ENCODE measurements at places on chromosomes 1 and 21. TPM values are rescaled to one million over a fixed set of nuclear protein-coding genes. Genes with fewer than 3 reads are reported as not detected.

- no peaks in the 10 kb centered on the region for H3K36me3 ChIP-seq
- H3K4me3 ChIP-seq: no peak overlapping the region
- no peaks in the 10 kb centered on the region for H3K4me1 ChIP-seq
- no peak for DNase-seq
These were observed 50.6 kb downstream of the BEND5 start for GRCh38 chr1:48726139-48726538.

- no peak overlapping the region for H3K27ac ChIP-seq
- H3K36me3 ChIP-seq: no peaks in the 10 kb centered on the region
- H3K4me3 ChIP-seq: no peak overlapping the region
These were observed 459.2 kb upstream of the RUNX1 start for GRCh38 chr21:35508139-35508888.

DNA sequence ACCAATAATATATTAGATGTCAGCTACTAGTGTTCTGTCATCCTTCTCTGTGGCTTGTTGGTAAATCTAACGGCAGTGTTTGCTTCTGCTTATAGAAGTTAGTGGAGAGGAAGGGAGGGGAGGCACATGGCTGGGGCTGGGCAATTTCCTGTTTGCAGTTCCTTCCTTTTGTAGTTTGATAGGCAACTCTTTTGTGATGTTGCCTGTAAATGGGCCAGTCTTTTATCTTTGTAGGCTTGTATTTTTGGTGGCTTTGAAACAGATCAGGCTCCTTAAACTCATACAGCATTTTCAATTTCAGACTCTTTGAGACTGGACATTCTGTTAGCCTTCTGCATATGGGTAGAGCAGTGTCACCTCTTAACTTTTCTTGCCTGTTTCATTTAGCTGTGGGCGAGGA, 48.1 kb downstream of the CDC14A start:
- no peaks in the 10 kb centered on the region for H3K36me3 ChIP-seq
- H3K27me3 ChIP-seq: no peaks in the 10 kb centered on the region
- no peaks in the 10 kb centered on the region for H3K4me1 ChIP-seq

GRCh38 chr1:204464187-204464631, 30.4 kb downstream of the PIK3C2B start:
- no peaks in the 10 kb centered on the region for H3K27me3 ChIP-seq
- no peak overlapping the region for H3K27ac ChIP-seq
- H3K4me3 ChIP-seq: no peak overlapping the region
- DNase-seq: no peak
- H3K36me3 ChIP-seq: peaks cover 2% of the 10 kb centered on the region

DNA sequence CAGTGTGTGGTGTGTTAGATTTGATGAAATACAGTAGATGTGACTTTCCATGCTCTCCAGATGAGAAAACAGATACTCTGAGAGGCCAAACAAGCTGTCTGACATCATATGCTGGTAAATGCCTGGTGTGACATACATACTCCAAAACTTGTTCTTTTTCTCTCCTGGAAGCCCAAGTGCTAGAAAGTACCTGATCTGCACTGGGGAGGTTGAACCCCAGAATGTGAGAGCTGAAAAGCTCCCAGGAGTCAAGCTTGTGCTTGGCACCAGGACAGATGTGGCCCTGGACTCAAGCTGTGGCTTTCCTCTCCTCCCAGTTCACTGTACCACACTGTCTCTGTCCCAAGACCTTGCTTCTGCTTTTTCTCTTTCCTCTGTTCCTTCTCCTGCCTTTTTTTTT, 389.0 kb upstream of the USP24 start:
- H3K4me3 ChIP-seq: no peak overlapping the region
- H3K27me3 ChIP-seq: no peaks in the 10 kb centered on the region
- DNase-seq: no peak

Gene KRTAP20-1
- not detected for polyA plus RNA-seq

GRCh38 chr1:232384171-232384883, 245.6 kb downstream of the SIPA1L2 start:
- H3K27me3 ChIP-seq: no peaks in the 10 kb centered on the region
- H3K4me1 ChIP-seq: no peaks in the 10 kb centered on the region
- H3K36me3 ChIP-seq: no peaks in the 10 kb centered on the region
- H3K4me3 ChIP-seq: no peak overlapping the region
- no peak overlapping the region for H3K27ac ChIP-seq
- no peak for DNase-seq

- no peaks in the 10 kb centered on the region for H3K36me3 ChIP-seq
- no peak overlapping the region for H3K27ac ChIP-seq
- DNase-seq: no peak
- H3K4me3 ChIP-seq: no peak overlapping the region
These were observed 230.0 kb upstream of the B3GALT2 start for GRCh38 chr1:193416226-193417024.

Gene RO60
- 22.0 TPM for polyA plus RNA-seq

DNA sequence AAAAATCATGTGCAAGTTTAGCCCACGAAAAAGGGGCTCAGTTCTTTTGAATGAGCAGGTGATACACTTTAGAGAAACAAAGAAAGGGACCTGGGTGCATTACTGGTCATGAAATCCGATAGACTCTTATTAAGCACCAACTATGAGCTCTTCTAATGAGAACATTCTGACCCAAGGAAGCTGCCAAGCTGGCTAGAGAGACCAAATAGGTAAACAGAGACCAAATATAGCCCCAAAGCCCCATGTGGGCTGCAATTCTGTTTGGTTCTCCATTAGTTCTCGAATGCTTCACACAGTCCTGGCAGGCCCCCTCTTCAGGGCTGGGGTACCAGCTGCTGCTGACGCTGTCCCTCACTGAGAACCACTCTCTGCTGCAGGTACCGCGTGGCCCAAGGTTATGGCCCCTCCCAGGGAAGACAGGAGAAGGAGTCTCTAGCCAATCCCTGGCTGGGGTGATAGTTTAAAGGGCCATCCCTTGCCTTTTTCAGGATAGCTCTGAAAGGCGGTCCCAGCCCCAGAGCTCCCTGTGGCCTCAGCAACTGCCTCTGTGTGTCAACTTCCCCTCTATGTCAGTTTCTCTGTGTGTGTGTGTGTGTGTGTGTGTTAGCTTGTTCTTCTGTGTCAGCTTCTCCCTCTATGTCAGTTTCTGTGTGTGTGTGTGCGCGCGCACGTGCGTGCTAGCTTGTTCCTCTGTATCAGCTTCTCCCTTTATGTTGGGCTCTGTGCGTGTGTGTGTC, 7.1 kb upstream of the UBXN10 start:
- DNase-seq: no peak
- no peak overlapping the region for H3K27ac ChIP-seq
- no peaks in the 10 kb centered on the region for H3K36me3 ChIP-seq

- H3K27ac ChIP-seq: no peak overlapping the region
- H3K36me3 ChIP-seq: peaks cover 2% of the 10 kb centered on the region
- H3K4me1 ChIP-seq: no peaks in the 10 kb centered on the region
- H3K27me3 ChIP-seq: no peaks in the 10 kb centered on the region
These were observed 130.9 kb downstream of the CD247 start for GRCh38 chr1:167387251-167387910.

GRCh38 chr1:82920418-82921248, 1078.3 kb downstream of the TTLL7 start:
- H3K4me3 ChIP-seq: no peak overlapping the region
- no peaks in the 10 kb centered on the region for H3K27me3 ChIP-seq
- H3K27ac ChIP-seq: no peak overlapping the region
- no peaks in the 10 kb centered on the region for H3K4me1 ChIP-seq
- no peaks in the 10 kb centered on the region for H3K36me3 ChIP-seq
- no peak for DNase-seq

- H3K36me3 ChIP-seq: no peaks in the 10 kb centered on the region
- H3K27me3 ChIP-seq: peaks cover 36% of the 10 kb centered on the region
- no peak for DNase-seq
- H3K27ac ChIP-seq: no peak overlapping the region
- H3K4me1 ChIP-seq: no peaks in the 10 kb centered on the region
These were observed 24.9 kb downstream of the KCNN3 start for GRCh38 chr1:154845174-154845573.

GRCh38 chr1:175118375-175119367, 51.0 kb downstream of the TNN start:
- H3K4me1 ChIP-seq: no peaks in the 10 kb centered on the region
- no peak for DNase-seq

Gene DNAH14
- 2.5 TPM for polyA plus RNA-seq

Gene RNU1-2
- polyA plus RNA-seq: not detected

GRCh38 chr1:62998845-62999649, 215.1 kb downstream of the ATG4C start:
- peaks cover 9% of the 10 kb centered on the region for H3K27me3 ChIP-seq
- no peaks in the 10 kb centered on the region for H3K4me1 ChIP-seq
- H3K27ac ChIP-seq: no peak overlapping the region
- no peak overlapping the region for H3K4me3 ChIP-seq
- no peak for DNase-seq

GRCh38 chr1:36349241-36349671, 25.8 kb upstream of the EVA1B start:
- peaks cover 49% of the 10 kb centered on the region for H3K4me1 ChIP-seq
- no peak overlapping the region for H3K4me3 ChIP-seq
- H3K27me3 ChIP-seq: no peaks in the 10 kb centered on the region
- peak overlapping the region; percentile 96 for H3K27ac ChIP-seq
- DNase-seq: no peak

DNA sequence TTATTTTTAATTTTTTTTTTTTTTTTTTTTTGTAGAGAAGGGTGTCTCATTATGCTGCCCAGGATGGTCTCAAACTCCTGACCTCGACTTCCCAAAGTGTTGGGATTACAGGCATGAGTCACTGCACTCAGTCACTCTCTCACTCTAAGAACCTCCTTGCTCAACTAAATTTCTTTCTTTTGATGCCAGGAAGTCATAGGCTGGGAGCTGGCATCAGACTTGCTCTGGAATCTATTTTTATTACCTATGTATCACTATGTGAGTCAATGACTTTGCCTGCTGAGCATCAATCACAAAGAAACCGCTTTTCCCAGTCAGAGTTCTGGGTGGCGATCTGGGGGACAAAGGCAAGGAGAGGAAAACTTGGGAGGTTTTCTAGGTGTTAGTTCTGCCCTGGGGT, 35.5 kb upstream of the PARP1 start:
- no peaks in the 10 kb centered on the region for H3K36me3 ChIP-seq
- H3K27ac ChIP-seq: no peak overlapping the region
- H3K4me3 ChIP-seq: no peak overlapping the region
- peaks cover 6% of the 10 kb centered on the region for H3K4me1 ChIP-seq

DNA sequence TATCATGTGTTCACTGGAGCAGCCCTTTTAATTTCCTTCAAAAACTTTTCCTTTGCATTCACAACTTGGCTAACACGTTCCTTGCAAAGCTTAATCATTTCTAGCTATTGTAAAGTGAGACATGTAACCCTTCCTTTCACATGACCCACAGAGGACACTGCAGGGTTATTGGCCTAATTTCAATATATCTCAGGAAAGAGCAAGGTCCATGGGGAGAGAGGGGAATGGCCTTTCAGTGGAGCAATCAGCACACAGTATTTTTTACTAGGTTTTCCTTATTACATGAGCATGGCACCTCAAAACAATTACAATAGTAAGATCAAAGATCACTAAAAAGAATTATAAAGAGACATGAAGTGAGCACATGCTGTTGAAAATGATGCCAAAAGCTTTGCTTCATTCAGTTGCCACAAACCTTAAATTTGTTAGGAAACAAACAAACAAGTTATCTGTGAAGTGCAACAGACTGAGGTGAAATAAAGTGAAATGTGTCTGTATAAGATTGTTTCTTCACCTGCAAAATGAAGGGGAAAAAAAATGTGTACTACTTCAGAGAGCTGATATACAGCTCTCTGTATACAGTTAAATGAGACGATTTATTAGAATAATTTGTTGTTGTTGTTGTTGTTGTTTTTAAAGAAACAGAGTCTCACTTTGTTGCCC, 61.5 kb downstream of the EIF4G3 start:
- no peak overlapping the region for H3K4me3 ChIP-seq
- no peak overlapping the region for H3K27ac ChIP-seq
- H3K4me1 ChIP-seq: no peaks in the 10 kb centered on the region
- no peak for DNase-seq

DNA sequence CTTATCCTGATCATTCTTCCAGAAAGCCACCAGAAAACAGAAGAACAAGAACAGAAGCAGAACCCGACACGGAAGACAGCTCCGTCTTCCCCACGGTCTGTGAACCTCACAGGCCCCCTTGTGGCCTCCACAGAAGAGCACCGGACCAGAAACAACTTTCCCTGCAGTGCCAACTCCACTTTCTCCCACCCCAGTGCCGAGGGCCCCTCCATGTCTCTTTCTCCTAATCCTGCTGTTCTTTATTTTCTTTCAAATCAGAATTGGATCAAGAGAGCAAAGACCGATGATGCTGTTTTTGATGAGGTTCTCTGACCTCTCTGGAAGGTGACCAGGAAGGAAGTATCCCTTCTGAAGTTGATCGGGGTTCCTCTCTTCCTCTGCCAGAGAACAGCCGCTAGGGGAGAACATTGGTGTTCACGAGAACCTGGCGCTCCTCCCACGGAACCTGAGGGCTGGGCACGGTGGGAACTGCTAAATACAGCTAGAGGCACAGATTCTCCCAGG, 58.9 kb upstream of the CTTNBP2NL start:
- H3K36me3 ChIP-seq: no peaks in the 10 kb centered on the region
- H3K27me3 ChIP-seq: peaks cover 10% of the 10 kb centered on the region
- H3K4me1 ChIP-seq: peaks cover 23% of the 10 kb centered on the region
- H3K4me3 ChIP-seq: no peak overlapping the region
- H3K27ac ChIP-seq: no peak overlapping the region
- DNase-seq: no peak

Gene KCNJ9
- not detected for polyA plus RNA-seq

Gene PERM1
- not detected for polyA plus RNA-seq

DNA sequence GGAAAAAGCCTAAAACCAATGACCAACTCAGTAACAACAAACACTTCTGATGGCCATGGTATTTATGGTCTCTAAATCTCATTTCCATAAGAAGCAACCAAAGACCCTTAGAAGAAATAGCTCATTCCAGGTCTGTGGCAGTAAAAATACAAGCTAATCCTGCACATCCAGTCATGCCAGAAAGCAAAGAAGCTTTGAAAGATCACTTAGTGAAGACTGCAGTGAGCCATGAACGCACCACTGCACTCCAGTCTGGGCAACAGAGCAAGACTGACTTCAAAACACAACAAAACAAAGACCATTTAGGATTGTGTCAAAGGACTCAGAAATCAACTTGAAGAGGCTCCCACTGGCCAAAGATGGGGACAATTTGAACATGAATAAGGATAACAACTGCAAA, 18.4 kb upstream of the ELK4 start:
- no peak overlapping the region for H3K4me3 ChIP-seq
- DNase-seq: no peak
- H3K27me3 ChIP-seq: no peaks in the 10 kb centered on the region
- H3K4me1 ChIP-seq: no peaks in the 10 kb centered on the region
- H3K27ac ChIP-seq: no peak overlapping the region
